ENCODE measurements at places on chromosomes 7 and 10.

DNA sequence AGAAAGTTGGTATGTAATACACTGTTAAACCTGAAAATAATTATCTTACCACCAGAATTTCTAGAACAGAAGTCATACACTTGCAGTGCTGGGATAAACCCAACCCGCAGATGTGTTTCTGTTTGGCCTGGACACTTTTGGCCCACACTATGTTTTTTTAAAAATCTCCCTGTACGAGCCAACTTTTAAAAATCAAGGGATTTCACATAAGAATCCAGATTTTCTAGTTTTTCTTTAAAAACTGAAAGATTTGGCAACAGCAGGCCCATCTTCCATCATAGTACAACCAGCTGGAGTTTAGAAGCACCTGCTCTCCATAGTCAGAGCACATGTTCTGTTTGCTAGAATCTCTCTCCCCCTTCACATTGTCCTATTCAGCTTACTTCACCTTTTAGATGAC lies 74.0 kb downstream of the TLL2 start:
- DNase-seq, result no peak

DNA sequence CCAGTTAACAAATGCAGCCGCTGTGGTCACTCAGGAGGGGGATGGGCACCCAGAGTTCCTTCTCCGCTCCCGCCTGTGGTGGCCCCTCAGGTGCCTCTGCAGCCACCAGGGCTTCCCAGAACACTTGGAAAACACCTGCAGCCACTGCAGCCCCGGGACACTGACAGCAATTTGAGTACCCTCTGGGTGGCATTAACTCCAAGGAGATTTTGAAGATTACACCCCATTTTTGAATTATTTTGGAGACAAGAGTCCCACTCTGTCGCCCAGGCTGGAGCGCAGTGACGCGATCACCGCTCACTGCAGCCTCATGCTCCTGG lies 32.2 kb downstream of the IL15RA start:
- no peak for DNase-seq

GRCh38 chr7:72217151-72217550 lies 195.0 kb downstream of the CALN1 start:
- DNase-seq, result no peak

GRCh38 chr7:98242934-98243333 lies 9.1 kb downstream of the TECPR1 start:
- DNase-seq, result no peak

DNA sequence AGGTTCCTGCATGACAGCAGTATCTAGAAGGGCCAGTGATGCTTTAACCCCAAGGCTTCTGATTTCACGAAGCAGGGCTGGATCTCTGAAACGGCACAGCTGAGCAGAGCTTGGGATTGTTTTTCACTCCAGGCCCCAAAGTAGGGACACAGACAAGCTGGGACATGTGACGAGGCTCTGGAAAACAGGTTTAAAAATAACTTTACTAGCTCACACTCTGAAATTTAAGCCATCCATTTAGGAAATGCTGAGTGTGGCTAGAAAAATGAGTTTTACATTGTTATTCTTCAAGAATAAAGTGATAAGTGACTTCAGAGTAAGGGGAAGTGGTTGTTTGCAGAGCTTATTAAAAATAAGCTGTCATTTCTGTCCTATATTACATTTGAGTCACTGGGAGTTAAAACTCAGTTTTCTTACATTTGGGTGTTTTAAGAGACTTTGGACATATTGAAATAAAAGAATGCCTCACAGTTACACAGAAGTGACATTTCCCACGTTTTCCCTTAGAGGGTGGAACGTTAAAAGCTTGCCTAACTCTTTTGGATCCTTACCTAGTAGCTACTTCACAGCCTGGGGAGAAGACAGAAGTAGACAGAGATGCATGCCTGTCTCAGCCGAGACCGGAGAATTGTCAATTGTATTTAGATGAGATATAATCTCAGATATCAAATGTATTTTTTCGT lies 107.8 kb downstream of the GALNT17 start:
- DNase-seq, result no peak

GRCh38 chr7:8260871-8261694 lies 884 bp downstream of the ICA1 start:
- no peak for DNase-seq

GRCh38 chr7:50412973-50413372 lies 37.2 kb downstream of the FIGNL1 start:
- no peak for DNase-seq

DNA sequence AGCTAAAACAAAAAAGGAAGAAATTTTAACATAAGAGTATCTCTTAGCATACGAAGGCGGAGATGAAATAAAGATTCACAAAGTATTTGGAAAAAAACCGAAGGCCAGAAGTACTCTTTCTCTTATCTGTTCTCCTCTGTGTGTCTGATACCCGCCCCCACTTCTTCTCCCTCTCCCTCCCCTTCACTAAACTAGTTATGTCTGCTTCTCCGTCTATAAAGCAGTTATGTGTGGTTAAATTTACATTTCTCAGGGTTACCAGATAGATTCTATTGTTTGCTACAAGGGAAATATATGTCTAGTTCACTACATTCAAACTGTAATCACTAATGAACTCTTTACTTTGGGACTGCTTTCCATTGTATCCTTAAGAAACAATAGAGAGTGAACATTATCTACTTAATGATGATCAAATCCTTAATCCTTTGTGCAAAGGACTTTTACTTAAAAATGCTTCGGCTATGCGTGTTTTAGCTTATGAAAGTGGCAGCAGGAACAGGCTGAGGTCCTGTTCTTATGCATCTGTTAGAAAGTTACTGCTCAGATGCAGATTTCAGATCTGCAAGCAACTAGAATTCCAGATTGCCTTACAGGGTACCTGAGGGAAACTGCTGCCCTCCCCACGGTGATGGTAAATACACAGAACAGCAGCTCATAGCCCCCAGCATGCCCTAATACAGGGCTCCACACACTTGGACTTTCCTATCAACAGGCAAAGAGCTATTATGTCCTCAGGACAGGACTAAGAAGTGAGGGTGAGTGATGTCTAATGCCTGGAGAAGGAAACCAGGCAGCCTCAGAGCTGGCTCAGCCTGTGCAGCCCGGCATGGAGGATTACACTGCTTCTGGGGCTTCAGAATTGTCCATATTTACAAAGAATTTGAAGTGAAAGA lies 273.3 kb downstream of the FZD1 start:
- no peak for DNase-seq

DNA sequence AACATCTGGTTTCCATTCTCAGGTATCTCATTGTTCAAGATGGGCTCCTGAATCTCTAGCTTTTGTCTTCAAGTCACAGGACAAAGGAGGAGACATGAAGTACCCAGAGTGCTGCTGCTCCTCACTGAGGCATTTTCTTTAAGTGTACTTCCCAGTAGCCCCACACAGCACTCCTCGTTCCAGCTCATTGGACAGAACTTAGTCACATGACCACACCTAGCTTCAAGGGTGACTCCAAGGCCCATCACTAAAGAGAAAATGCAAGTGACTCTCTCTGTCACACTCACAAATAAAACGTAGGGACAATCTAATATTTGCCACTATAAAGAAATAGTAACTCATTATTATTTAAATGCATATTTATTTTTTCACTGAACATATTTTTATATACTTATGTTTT lies 58.3 kb upstream of the NEUROD6 start:
- DNase-seq, result no peak

DNA sequence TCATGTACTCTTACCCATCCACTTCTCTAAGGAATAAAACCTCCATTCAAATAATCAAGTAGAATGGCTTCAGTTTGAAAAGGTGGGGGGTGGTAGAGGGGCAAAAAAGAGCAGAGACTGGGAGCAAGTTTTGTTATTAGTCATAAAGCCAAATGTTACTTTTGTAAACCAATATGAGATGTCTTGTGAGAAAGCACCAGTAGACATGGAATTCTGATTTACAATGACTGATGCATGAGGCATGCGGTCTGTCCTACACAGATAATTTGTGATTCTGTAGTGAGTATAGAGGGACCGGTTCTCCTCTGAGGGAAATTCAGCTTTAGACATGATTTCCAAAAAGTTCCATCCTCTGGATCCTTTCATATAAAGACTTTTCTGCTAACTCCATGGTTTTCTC lies 12.9 kb upstream of the ABCA13 start:
- no peak for DNase-seq

DNA sequence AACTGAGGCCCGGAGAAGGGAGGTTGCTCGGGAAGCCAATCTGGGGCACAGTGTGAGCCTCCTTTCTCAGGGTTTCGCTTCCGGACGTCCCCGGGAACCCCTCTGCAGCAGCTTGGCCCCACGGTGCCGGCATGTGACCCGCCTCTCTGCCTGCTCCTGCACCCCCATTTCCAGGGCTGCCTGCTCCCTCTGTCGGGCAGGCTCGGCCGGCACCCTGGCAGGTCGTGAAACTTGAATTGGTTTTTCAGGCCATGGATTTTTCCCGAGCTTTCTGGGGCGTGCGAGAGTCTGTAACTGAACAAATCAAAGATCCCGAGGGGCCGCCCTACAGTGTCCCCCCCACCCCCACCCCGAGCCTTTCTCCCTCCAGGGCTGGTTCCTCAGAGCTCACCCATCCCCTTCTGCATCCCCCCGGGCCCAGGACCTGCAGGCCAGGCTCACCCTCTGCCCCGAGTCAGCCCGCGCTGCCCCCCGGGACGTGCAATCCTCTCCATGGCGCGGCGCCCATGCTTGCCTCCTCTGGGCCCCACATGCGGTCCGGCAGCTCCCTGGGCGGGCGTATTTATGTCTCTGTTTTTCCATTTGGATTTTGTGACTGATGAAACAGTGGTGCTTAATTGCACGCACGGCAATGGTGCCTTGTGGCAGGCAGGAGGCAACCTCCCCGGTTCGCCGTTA lies 58.1 kb downstream of the UNCX start:
- no peak for DNase-seq

DNA sequence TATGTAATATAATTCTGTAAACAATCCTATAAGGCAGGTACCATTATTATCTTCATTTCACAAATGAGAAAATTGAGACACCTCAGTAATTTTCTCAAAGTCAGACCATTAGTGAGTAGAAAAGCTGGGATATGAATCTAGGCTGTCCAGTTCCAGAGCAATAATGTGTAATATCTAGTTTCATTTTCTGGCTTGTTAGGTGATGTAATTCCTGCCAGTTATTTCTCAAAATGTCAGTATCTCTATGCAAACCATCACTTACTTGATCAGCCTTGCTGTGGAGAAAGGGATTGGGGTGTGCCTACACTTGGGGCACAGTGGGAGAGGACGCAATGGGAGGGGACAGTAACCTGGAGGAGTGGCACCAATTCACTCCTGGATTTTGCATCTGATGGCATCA lies 157.5 kb downstream of the LYZL1 start:
- DNase-seq, result no peak
